Right lobe of liver (tissue), 6 donors: ENCODE measurements at places on chromosomes 5 and 9. TPM values are rescaled to one million over a fixed set of nuclear protein-coding genes. Genes with fewer than 3 reads are reported as not detected.

DNA sequence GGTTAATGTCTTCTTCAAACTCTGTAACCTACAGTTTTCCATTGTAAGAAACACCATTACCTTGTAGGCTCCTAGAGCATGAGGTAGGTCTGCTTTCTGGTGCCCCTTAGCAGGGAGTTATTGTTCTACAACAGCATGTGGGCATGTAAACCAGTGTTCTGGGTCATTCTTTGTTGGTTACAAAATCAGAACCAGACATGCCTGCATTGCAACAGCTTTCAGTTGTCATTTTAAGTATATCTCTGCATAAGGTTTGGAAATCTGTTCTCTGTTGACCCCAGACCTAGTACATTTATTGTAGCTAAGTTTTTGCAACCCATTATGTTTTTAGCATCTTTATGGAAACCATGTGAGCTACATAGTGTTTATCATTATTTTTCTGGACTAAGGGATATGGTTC lies 10.9 kb downstream of the RGMB start:
- H3K4me1 ChIP-seq, result peaks cover 21% of the 10 kb centered on the region
- no peaks in the 10 kb centered on the region for H3K36me3 ChIP-seq
- no peak overlapping the region for H3K27ac ChIP-seq
- no peak for DNase-seq

AK6 gene
- 24.1 TPM for total RNA-seq

- no peak overlapping the region for H3K27ac ChIP-seq
- no peaks in the 10 kb centered on the region for H3K4me1 ChIP-seq
- no peaks in the 10 kb centered on the region for H3K36me3 ChIP-seq
- DNase-seq, result no peak
- H3K4me3 ChIP-seq, result no peak overlapping the region
Observed at GRCh38 chr5:170519549-170519948, 15.7 kb downstream of the KCNIP1 start.

GRCh38 chr5:153767221-153768188 lies 271.2 kb downstream of the FAM114A2 start:
- no peak overlapping the region for H3K27ac ChIP-seq
- no peaks in the 10 kb centered on the region for H3K4me1 ChIP-seq
- H3K36me3 ChIP-seq, result no peaks in the 10 kb centered on the region
- no peaks in the 10 kb centered on the region for H3K27me3 ChIP-seq
- no peak overlapping the region for H3K4me3 ChIP-seq

GRCh38 chr9:137429974-137430722 lies 7.0 kb downstream of the NOXA1 start:
- DNase-seq, result peak; percentile 51
- no peak overlapping the region for H3K4me3 ChIP-seq
- H3K27ac ChIP-seq, result no peak overlapping the region

- no peaks in the 10 kb centered on the region for H3K36me3 ChIP-seq
- H3K4me1 ChIP-seq, result no peaks in the 10 kb centered on the region
- H3K27ac ChIP-seq, result no peak overlapping the region
- H3K4me3 ChIP-seq, result no peak overlapping the region
- H3K27me3 ChIP-seq, result no peaks in the 10 kb centered on the region
Observed at GRCh38 chr9:111095441-111095840, 57.2 kb upstream of the LPAR1 start.

DNA sequence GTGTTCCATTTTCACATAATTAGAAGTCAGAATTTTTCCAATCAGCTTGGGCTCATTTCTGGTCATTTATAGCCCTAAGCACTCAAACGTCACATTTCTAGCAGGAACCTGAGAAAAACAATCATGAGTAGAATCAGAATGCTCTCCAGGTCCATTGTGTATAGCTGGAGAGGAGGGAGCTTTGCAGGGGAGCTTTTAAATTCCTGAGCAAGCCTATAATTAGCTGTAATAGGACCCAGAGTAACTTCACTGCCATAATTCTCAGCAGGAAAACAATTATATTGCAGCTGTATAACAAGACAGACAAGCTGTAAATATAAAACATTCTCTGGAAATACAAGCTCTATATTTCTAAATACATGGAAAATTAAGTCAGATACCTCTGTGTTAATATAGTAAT lies 637.6 kb upstream of the SGCD start:
- DNase-seq, result no peak
- H3K27me3 ChIP-seq, result no peaks in the 10 kb centered on the region
- no peaks in the 10 kb centered on the region for H3K36me3 ChIP-seq
- no peak overlapping the region for H3K4me3 ChIP-seq
- H3K27ac ChIP-seq, result no peak overlapping the region
- H3K4me1 ChIP-seq, result no peaks in the 10 kb centered on the region

- H3K36me3 ChIP-seq, result no peaks in the 10 kb centered on the region
- no peak overlapping the region for H3K4me3 ChIP-seq
- DNase-seq, result no peak
- H3K4me1 ChIP-seq, result no peaks in the 10 kb centered on the region
- no peak overlapping the region for H3K27ac ChIP-seq
Observed at GRCh38 chr9:126852086-126852688, 8.3 kb upstream of the ZBTB34 start.

DNA sequence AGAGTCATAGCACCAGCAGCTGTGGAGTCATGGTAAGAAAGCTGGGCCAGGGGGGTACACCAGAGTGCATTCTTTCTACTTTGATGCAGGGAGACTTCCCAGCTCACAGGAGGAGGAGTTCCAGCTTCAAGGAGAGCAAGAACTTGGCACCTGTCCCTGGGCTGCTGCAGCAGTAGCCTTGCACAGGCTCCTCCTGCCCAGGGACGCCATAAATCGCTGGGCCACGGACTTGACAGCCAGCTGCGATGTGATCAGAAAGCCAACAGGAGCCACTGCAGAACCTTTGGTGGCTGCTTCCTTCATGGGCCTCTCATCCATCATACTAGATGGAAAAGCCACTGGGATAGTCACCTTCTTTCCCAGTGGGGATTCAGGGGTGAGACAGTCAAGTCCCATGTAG lies 234.7 kb downstream of the NMUR2 start:
- no peaks in the 10 kb centered on the region for H3K36me3 ChIP-seq
- no peaks in the 10 kb centered on the region for H3K27me3 ChIP-seq
- DNase-seq, result no peak

SVEP1 gene
- 5.0 TPM for total RNA-seq

GRCh38 chr5:34474573-34475021 lies 181.5 kb upstream of the RAI14 start:
- no peaks in the 10 kb centered on the region for H3K27me3 ChIP-seq
- H3K36me3 ChIP-seq, result no peaks in the 10 kb centered on the region
- no peak overlapping the region for H3K27ac ChIP-seq
- H3K4me1 ChIP-seq, result no peaks in the 10 kb centered on the region

SPINK5 gene
- total RNA-seq, result not detected

GRCh38 chr5:136656811-136657210 lies 291.5 kb upstream of the TRPC7 start:
- H3K36me3 ChIP-seq, result no peaks in the 10 kb centered on the region
- H3K27ac ChIP-seq, result no peak overlapping the region
- DNase-seq, result no peak
- no peak overlapping the region for H3K4me3 ChIP-seq

GRCh38 chr5:148805326-148806290 lies 20.8 kb upstream of the ADRB2 start:
- no peak for DNase-seq
- no peak overlapping the region for H3K4me3 ChIP-seq
- H3K4me1 ChIP-seq, result peaks cover 15% of the 10 kb centered on the region
- no peaks in the 10 kb centered on the region for H3K27me3 ChIP-seq

- no peaks in the 10 kb centered on the region for H3K4me1 ChIP-seq
- H3K27me3 ChIP-seq, result no peaks in the 10 kb centered on the region
- H3K27ac ChIP-seq, result no peak overlapping the region
- no peak overlapping the region for H3K4me3 ChIP-seq
- H3K36me3 ChIP-seq, result no peaks in the 10 kb centered on the region
Observed at GRCh38 chr9:93295031-93295430, 111.1 kb downstream of the WNK2 start.

DNA sequence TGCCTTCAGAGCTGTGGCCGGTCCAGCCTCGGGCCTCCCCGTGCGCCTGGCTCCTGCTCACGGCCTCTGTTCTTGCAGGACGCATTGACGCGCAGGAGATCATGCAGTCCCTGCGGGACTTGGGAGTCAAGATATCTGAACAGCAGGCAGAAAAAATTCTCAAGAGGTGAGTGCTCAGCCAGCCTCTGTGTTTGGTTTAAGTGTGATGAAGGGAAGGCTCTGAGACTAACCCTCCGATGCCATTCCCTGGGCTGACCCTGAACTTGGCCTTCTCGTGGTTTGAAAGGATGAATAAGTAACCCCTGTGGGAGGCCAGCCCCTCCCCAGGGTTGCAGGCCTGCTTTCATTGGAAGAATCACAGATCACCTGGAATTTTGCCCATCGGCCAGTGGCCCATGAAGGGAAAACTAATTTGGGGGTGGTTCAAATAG lies 26.3 kb downstream of the PTGES2 start:
- DNase-seq, result peak; percentile 54

GRCh38 chr9:99121604-99122003 lies 16.7 kb downstream of the TGFBR1 start:
- DNase-seq, result no peak
- H3K4me3 ChIP-seq, result no peak overlapping the region
- H3K4me1 ChIP-seq, result no peaks in the 10 kb centered on the region
- H3K27me3 ChIP-seq, result no peaks in the 10 kb centered on the region

DNA sequence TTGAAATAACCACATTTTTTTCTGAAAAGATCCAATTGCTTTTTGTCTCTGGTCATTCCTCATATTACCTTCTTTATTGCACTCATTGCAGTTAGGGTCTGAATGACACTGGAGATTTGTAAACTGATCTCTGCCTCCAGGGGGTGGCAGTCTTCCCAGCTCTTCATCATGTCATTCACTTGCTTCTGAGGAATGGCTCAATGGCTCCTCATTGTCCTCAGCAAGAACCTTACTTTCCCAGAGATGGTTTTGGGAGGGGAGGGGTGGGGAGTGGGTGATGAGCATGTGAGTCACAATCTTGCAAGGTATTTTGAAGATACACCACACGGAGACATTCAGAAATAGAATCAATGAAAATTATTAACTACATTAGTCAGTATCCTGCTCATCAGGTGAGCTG lies 159.8 kb upstream of the GAS1 start:
- H3K4me3 ChIP-seq, result no peak overlapping the region
- H3K36me3 ChIP-seq, result no peaks in the 10 kb centered on the region
- no peak overlapping the region for H3K27ac ChIP-seq
- H3K27me3 ChIP-seq, result no peaks in the 10 kb centered on the region
- H3K4me1 ChIP-seq, result no peaks in the 10 kb centered on the region
- DNase-seq, result no peak

DNA sequence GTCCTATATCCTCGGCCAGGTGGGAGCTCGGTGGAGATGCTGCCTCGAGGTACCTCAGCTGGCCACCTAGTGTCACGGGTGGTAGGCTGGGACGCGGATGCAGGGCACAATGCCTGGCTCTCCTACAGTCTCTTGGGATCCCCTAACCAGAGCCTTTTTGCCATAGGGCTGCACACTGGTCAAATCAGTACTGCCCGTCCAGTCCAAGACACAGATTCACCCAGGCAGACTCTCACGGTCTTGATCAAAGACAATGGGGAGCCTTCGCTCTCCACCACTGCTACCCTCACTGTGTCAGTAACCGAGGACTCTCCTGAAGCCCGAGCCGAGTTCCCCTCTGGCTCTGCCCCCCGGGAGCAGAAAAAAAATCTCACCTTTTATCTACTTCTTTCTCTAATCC lies 2.0 kb downstream of the PCDHGC3 start:
- peaks cover 5% of the 10 kb centered on the region for H3K4me1 ChIP-seq
- H3K27ac ChIP-seq, result no peak overlapping the region
- H3K4me3 ChIP-seq, result peak overlapping the region; percentile 1
- H3K27me3 ChIP-seq, result peaks cover 4% of the 10 kb centered on the region
- no peaks in the 10 kb centered on the region for H3K36me3 ChIP-seq
- no peak for DNase-seq

- H3K27me3 ChIP-seq, result no peaks in the 10 kb centered on the region
- no peak for DNase-seq
- H3K4me3 ChIP-seq, result no peak overlapping the region
Observed at GRCh38 chr9:112569186-112569585, 82.6 kb downstream of the KIAA1958 start.
